ENCODE measurements at places on chromosomes 6 and 20.
A peak's percentile ranks its signal among the peaks of the same experiment; 100 is the strongest.

DNA sequence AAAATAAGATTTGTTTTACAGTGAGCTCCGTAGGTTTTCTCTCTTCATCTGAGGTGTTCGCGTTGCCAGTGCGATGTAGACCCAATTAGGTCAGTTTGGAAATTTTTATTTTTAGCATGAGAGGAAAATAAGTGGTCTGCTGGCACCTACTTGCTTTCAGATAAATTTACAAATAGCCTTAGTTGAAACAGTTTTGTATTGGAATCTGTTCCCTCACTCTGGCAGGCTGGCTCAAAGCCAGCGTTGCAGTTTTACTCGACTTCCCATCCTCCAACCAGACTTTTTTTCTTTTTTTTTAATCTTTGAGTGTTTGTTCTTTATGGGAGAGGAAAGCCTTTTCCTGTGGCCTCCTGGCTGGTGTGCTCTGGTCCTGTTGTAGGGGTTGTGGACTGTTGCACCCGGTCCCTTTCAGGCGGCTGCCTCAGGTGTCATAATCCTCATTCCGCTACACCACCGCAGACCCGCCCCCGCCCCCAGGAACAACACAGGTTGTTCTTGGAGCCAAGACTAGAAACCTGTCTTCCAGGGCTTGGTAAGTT lies 46.7 kb downstream of the TIAM2 start:
- peak; percentile 21 for DNase-seq

DNA sequence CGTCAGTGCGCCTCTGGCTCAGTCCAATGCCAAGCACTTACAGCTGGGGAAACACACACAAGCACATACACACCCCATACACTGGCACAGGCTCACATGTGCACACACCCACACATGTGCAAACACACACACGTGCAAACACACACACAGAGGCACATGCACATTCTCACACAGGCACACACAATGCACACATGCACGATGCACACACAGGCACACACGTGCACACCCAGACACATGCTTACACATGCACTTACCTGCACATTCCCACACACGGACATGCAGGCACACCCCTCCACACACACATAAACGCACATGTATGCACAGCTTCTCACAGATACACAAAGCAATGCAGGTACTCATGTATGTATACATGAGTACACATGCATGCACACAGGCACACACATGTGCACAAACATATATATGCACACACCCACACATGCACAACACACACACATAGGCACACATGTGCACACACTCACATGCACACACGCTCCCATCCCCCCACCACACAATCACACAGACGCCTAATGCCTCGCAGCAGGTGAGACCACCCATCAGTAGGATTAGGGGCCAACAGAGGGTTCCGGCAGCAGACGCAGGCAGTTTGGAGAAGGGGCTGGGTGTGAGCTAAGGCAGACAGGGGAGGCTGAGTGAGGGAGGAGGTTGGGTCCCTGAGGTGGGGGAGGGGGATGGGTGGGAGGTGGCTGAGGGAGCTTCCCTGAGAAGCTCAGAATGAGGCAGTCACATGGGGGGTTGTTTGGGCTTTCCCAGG lies 71.2 kb upstream of the SLCO4A1 start:
- no peak for DNase-seq

- no peak for DNase-seq
Observed at GRCh38 chr6:110859335-110859792, 15.2 kb upstream of the AMD1 start.

DNA sequence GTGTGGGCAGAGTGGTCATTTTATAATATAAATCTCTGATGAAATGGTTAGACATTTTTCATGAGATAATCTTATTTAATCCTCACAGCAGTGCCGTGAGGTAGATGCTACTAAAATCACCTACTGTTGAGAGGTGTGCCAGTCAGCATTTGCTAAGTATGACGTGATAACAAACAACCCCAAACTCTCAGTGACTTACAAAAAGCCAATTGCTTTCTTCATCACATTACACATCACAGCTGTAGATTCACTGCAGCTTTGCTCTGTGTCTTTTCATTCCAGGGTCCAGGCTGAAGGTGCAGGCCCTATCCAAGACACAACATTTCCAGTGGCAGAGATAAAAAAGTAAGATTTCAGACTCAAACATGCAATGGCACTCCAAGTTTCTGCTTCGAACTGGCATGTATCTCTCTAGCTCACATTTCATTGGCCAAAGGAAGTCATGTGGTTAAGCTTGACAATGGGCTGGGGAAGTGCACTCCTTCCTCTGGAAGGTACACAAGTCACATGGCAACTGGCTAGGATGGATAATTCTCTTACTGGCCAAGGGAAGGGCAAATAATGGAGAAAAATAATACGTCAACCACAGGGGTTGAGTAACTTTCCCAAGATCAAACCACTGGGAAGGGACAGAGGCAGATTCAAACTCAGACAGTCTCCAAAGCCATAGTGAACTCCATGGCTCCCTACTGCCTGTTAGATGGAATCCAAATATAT lies 69.5 kb upstream of the EPB41L1 start:
- DNase-seq: no peak

DNA sequence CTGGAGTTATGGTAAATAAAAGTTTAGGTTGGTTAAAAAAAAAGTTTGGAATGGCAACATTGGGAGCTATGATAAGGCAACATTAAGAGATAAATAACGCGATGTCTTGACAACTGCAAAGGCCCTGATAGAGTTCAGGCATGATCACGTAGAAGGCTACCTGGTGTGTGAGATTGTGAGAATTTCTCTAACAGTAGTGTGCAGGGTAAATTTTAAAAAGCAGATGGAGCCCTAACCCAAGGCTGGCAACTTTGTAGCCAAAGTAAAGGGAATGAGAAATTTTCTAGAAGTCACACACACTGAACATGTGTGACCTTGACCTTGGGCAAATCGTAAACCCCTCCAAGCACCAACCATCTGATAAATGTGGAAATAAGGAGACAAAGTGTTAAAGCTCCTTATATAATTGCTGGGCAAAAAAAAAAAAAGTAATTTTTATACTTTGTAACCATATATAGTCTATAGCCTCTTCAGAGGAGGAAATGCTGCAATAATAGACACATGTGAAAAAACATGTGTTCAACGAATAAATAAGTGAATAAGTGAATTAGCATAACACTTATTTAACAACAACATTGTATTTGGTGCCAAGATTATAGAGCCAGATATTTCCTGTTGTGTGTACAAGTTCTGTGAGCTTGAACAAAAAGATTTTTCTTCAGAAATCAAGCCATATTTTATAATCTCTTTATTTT lies 18.2 kb downstream of the KCNQ5 start:
- DNase-seq: no peak

GRCh38 chr6:62652692-62653328 lies 366.8 kb upstream of the KHDRBS2 start:
- DNase-seq: no peak

- DNase-seq: peak; percentile 73
Observed at GRCh38 chr20:44738813-44739477, 6.7 kb upstream of the KCNK15 start.

DNA sequence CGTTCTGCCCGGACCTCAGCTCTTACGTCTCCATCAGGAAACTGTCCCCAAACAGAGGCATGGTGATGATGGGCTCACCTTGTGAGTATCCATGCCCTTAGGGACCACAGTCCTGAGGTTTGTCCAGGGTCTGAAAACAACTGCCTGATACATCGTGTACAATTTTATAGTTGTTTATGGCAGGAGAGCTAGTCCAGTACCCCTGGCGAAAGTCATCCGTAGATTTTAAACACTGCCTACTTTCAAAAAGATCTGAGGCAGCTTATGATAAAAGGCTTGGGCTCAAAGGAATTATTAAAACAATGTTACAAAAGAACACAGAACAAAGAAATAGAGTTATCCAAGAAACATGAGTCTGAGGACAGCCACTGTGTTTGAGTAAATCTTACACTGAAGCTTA lies 14.0 kb downstream of the NTSR1 start:
- DNase-seq: no peak

GRCh38 chr6:41033776-41034175 lies 5.2 kb downstream of the UNC5CL start:
- no peak for DNase-seq

DNA sequence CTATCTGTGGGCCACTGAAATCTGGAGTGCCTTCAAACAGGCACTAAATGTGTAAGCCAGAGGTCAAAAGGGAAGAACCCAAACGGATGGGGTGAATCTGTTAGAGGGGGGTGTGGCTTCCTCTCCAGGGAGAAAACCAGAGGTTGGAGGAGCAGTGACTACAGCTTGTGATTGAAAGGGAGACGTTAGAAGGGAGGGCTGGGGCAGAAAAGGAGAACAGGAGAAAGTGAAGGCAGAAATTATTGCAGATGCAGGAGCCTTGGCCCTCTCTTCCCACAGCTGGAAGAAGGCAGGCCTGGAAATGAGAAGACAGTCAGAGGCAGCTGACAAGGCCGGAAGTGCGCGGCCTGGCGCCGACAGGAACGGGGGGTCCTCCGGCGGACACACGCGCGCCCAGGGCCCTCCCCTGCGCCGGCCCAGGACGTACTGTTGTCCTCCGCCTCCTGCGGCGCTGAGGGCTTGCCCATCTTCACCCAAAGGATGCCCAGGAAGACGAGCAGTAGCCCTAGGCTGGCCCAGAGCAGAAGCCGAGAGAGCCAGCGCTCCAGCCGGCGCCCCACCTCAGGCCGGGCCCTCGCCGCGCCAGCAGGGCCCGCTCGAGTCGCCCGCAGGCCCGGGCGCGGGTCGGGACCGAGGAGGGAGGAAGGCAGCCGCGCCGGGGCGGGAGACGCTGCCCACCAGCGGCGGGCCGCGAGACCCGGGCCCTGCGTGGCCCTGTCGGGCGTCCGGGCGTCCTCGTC lies 806 bp downstream of the LEMD2 start:
- DNase-seq: peak; percentile 79

DNA sequence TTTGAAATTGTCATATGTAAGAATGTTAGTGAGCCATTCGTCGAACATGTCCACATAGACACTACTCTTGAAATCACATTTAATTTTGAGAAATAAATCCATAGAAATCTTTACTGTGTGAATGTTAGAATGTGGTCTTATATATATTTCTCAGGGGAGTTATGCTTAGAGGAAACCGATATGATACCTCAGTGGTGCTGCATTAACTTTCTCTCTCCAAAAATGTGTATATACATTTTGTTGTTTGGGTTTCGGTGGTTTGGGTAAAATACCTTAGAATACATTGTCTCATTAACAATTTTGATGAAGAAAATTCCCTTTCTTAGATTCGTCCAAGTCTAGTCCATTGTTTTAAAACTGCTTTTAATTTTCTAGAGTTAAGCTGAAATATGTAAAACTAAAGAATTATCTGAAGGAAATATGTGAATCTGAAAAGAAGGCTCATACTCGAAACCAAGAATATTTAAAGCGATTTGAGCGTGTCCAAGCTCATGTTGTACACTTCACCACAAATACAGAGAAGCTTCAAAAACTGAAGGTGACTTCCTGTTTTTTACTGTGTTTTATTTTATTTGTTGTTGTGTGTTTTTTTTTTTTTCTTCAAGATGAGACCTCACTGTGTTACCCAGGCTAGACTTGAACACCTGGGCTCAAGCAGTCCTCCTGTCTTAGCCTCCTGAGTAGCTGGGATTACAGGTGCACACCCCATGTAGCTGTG lies 10.3 kb downstream of the KIZ start:
- DNase-seq: no peak

DNA sequence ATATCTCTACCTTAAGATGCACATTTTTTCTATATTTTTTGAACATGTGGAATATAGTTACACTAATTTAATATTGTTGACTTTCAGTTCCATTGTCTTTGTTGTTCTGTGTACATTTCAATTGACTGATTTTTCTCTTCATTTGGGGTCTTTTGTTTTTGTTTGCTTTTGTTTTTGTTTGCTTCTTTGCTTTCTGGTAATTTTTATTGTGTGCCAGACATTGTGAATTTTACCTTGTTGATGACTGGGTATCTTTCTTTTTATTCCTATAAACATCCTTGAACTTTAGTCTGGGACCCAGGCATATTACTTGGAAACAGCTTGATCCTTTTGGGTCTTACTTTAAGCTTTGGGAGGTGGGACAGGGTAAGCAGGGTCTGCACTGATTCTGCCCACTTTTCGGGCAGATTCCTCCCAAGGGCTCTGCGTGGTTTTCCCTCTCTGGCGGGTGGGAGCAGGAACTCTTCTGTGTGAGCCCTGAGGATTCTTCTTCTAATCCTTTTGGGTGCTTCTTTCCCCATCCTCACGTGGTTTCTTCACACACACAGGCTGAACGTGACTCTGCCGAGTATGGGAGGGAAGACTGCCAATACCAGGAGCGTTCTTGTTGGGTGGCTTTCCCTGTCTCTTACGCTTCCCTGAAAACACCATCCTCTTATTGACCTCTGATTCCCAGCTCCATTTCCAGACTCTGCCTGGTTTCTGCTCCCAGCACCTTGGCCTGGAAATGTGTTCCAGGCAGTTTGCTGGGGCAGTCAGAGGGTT lies 200.5 kb downstream of the ARID1B start:
- peak; percentile 58 for DNase-seq

DNA sequence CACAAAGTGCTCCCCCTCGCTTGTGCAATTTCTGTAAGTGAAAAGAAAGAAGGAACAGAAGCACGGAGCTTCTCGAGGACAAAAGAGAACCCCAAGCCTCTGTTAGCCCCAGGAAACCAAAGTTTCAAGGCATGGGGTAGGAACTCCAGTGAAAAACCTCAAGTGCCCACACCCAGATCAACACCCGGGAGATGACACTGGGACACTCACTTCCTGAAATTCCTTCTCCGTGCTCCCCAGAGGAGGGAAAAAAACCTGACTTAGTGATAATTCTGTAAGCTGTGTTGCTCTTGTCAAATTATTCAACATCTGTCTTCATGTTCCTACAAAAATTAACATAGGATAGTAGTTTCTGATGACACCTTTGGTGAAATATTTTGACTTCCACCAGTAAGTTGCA lies 4.6 kb downstream of the MDGA1 start:
- DNase-seq: no peak

DNA sequence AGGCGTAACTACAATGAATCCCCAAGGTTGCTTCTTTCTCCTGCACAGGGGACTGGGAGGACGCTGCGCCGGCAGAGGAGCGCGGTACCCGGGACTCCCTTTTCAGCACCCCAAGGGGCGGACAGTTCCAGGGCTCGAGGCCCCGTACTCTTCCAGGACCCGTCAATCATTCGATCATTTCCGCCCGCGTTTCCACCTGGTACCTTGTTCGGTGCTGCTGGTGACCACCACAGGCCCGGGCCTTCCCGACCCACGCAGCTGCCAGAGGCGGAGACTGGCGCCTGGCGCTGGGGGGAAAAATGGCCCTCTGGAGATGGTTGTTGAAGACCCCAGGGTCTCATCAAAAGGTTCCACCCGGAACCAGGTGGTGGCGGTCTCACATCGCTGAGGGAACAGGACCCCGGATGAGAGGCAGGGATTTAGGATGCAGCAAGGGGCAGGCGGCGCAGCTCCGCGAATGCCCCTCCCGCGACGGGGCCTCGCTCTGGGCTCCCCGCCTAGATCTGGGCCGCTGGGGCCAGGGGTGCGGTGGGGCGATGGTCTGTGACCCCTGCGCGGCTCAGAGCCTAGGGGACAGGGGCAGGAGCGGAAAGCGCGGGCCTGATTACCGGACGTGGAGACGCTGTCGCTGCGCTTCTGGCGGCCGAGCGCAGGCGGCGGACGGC lies 744 bp downstream of the VSX1 start:
- peak; percentile 25 for DNase-seq

Measured in fibroblast of skin of right biceps (primary cell).